ENCODE measurements at places on chromosomes 2 and 18. TPM values are rescaled to one million over a fixed set of nuclear protein-coding genes. Genes with fewer than 3 reads are reported as not detected.
A peak's percentile ranks its signal among the peaks of the same experiment; 100 is the strongest.

KIAA2012 gene
- under 0.01 TPM for total RNA-seq

CCDC141 gene
- total RNA-seq, result not detected

MYO7B gene
- 0.18 TPM for total RNA-seq

FAM161A gene
- 1.1 TPM for total RNA-seq

- H3K27me3 ChIP-seq, result no peaks in the 10 kb centered on the region
- no peaks in the 10 kb centered on the region for H3K4me1 ChIP-seq
- no peak for DNase-seq
- no peaks in the 10 kb centered on the region for H3K36me3 ChIP-seq
Observed at GRCh38 chr18:33653231-33653630, 75.2 kb downstream of the ASXL3 start.

DNA sequence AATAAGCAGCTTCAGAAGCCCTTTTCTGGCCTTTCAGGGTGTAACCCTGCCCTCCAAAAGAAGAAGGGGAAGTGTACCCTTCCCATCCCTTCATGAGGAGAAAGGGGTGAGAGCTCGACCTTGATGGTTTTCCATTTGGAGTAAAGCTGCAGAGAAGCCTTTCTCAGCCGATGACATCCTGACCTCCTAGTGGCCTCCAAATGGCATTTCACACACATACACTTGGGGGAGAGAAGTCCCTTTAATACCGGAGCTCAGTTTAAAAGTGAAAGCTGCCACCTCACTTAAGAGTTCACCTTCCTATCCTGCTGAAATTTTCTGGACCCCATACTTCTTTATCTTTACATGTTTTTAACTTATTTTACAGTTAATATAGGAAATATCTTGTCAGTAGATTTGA, 716.7 kb downstream of the DCDC2C start:
- no peaks in the 10 kb centered on the region for H3K27me3 ChIP-seq
- no peaks in the 10 kb centered on the region for H3K36me3 ChIP-seq
- DNase-seq, result no peak
- no peak overlapping the region for H3K4me3 ChIP-seq
- H3K4me1 ChIP-seq, result no peaks in the 10 kb centered on the region

DNA sequence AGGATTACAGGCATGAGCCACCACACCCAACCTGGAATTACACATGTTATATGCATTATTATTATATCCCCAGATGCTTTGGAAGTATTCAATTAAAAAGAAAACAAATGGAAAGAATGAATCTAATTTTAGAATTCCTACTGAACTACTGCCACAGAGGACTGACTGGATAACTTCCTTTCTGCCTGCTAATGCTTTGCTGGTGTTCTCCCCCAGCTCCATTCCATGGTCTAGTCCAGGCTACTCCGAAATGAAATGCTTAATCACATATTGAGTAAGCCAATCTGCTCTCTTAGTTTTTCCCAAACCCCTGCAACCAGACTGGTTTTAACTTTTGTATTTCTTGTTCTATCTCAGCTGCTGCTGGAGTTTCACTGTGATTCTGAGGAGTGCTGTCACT, 519.1 kb downstream of the SOX11 start:
- H3K27me3 ChIP-seq, result no peaks in the 10 kb centered on the region
- no peak overlapping the region for H3K4me3 ChIP-seq
- no peak for DNase-seq
- no peaks in the 10 kb centered on the region for H3K4me1 ChIP-seq

DNA sequence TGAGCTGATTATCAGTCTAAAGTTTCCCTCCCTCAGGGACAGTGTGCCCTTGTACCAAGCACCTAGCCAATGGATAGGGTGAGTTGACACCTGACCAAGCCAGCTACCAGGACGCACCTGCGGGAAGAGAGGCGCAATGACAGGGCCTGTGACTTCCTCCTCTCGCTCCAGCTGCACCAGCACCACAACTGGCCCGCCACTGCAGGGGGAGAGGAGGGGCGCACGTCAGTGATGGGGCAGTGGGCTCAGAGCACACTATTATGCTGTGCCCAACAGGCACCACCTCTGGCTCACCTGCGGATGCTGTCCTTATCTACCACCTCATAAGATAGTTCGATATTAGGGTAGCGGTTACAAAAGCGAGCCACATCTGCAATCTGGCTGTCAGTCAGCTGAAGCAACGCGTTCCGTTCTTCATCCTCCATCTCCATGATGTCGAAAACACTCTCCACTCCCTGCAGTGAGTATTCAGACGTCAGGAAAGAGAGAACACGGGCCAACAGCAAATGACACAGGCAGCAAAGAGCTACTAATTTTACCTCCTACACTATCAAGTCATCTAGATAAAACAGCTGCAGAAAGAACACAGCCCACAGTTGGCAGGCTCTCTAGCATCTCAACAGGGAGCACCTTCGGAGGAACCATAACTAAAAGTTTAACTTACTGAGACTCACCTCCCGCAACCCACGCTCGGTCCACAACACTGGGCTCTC, 10.9 kb downstream of the CIAO1 start:
- H3K4me1 ChIP-seq, result peaks cover 3% of the 10 kb centered on the region
- H3K36me3 ChIP-seq, result peaks cover 67% of the 10 kb centered on the region
- DNase-seq, result no peak
- H3K27me3 ChIP-seq, result no peaks in the 10 kb centered on the region
- H3K27ac ChIP-seq, result no peak overlapping the region
- H3K4me3 ChIP-seq, result no peak overlapping the region

GRCh38 chr2:12883906-12884305, 167.2 kb downstream of the TRIB2 start:
- H3K4me3 ChIP-seq, result no peak overlapping the region
- H3K4me1 ChIP-seq, result peaks cover 6% of the 10 kb centered on the region
- no peaks in the 10 kb centered on the region for H3K36me3 ChIP-seq
- H3K27ac ChIP-seq, result no peak overlapping the region

DNA sequence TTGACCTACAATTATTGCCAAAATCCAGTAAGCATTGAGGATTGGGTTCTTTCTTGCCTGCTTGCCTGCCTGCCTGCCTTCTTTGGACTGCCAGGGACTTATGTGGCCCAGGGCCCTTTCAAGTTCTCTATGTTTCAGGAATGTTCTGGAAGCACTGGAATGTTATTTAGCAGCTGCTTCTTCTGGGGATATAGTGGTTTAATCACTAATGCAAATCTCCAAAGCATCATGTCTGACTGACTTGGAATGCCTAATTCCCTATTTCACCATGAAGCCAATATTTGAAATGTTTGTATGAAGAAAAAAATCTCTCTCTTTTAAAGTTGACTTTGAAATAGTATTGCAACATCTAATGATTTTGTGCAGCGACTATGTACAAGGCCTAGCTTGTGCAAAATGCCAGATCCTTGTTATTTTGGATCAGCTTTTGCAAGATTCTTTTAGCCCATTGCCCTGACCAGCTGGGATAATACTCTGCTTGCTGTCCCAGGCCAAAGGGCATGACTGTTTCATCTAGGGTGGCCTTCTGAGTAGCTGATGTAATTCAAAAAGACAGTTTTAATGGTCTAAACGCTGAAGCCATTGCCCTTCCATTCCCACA, 204.6 kb downstream of the RND3 start:
- DNase-seq, result peak; percentile 28
- no peaks in the 10 kb centered on the region for H3K27me3 ChIP-seq
- no peaks in the 10 kb centered on the region for H3K36me3 ChIP-seq
- peaks cover 4% of the 10 kb centered on the region for H3K4me1 ChIP-seq

DNA sequence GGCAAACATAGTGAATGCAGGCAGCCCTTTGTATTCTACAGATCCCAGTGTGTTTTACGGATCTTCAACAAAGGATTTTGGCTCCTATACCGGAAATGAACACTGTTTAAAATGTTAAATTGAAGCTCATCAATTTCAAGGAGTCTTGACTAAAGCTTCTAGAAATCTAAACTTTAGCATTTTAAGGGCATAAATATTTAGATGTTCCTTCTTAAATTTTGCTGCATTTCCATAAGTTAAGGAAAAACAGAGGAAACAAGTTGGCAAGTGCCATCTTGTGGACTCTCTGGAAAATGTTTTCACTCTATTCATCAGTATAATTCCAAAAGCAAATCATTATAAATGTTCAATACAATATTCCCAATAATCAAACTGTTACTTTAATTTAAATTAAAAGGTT, 19.6 kb downstream of the CHN1 start:
- H3K27me3 ChIP-seq, result no peaks in the 10 kb centered on the region
- DNase-seq, result peak; percentile 65
- peaks cover 3% of the 10 kb centered on the region for H3K4me1 ChIP-seq
- H3K4me3 ChIP-seq, result no peak overlapping the region
- no peaks in the 10 kb centered on the region for H3K36me3 ChIP-seq
- peak overlapping the region; percentile 49 for H3K27ac ChIP-seq

GRCh38 chr2:2542316-2542715, 211.2 kb upstream of the MYT1L start:
- DNase-seq, result no peak
- H3K4me1 ChIP-seq, result no peaks in the 10 kb centered on the region
- no peak overlapping the region for H3K27ac ChIP-seq
- no peak overlapping the region for H3K4me3 ChIP-seq
- no peaks in the 10 kb centered on the region for H3K27me3 ChIP-seq
- H3K36me3 ChIP-seq, result no peaks in the 10 kb centered on the region

DNA sequence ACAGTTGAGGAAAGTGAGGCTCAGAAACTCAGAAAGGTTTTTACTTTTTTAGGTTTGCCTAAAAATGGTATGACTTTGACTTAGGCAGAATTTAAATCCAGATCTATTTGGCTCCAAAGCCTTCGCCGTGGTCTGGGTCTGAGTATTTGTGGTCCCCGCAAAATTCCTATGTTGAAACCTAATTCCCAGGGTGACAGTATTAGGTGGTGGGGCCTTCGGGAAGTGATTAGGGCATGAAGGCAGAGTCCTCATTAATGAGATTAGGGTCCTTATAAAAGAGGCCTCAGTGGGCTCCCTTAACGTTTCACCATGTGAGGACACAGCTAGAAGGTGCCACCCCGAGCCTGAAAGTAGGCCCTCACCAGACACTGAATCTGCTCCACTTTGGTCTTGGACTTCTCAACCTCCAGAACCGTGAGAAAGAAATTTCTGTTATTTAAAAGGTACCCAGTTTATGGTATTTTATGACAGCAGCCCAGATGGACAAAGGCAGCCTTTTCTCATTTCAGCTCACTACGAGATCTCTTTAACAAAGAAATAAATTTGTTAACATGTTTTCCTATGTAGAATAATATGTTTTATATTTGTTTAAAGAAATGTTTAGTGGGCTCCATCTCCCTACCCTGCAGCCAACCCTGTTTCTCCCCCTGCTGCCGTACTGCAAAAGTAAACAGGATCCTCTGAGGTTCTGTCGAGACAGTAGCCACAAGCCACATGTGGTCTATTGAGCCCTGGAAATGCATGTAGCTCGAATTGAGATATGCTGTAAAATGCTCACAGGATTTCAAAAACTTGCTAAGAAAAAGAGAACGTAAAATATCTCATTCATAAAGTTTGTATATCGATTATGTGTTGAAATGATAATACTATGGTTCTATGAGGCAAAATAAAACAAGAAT, 80.6 kb downstream of the MOGAT1 start:
- no peaks in the 10 kb centered on the region for H3K27me3 ChIP-seq
- DNase-seq, result no peak
- H3K36me3 ChIP-seq, result no peaks in the 10 kb centered on the region
- H3K4me1 ChIP-seq, result peaks cover 10% of the 10 kb centered on the region
- H3K4me3 ChIP-seq, result no peak overlapping the region
- no peak overlapping the region for H3K27ac ChIP-seq

DNA sequence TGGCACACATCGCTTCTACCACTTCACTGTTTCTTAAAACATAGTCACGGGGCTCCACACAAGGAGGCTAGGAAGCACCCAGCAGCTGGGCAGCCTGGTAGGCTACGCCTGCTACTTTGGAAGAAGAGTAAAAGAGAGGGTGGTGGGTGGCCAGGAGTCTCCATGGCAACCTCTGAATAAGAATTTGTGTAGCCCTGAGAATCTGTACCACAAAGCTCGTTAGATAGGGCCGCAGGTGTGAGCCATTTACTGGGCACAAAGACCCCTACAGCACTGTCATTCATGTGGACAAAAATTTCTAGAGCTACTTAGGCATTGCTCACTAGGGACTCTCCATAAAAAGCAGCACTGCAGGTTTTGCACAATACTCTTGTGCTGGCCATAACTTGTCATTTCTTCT, 166.4 kb upstream of the MSH6 start:
- H3K36me3 ChIP-seq, result no peaks in the 10 kb centered on the region
- peaks cover 43% of the 10 kb centered on the region for H3K27me3 ChIP-seq
- no peak for DNase-seq

DNA sequence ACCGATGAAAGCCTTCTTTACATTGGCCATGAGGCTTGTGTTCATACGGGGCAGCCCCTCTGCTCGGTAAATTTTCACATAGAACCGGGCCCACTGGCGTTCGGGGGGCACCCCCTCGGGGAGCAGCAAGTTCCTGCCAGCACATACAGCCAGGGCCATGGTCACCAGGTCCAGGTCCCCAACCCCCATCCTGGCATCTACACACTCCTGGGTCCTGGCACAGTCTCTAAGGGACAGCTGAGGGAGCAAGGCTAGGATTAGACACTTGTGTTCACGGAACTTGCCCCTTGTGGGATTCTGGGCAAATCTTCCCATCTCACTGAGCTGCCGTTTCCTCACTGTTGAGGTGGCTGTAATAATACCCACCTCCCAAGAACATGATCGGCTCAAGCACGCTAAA, 5.6 kb upstream of the OTOF start:
- no peak overlapping the region for H3K27ac ChIP-seq
- no peak overlapping the region for H3K4me3 ChIP-seq
- DNase-seq, result no peak
- peaks cover 26% of the 10 kb centered on the region for H3K27me3 ChIP-seq
- H3K36me3 ChIP-seq, result no peaks in the 10 kb centered on the region

DNA sequence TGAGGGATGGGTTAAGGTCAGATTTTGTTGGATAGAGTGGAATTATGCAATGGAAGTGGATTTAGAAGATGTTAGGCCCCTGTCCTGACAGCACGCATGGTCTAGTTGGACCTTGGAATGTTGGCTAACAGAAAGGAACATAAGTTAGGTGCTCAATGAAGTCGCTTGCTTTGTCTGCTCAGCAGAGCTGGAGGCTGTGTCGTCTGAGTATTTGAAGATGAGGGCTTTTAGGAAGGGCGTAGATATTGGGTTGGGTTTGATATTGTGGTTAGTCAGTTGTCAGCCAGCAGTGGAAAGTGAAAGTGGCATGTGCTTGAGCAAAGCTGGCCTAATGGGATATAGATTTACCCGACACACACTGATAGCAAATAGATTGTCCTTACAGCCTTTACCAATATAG, 239.3 kb downstream of the PRKCE start:
- no peak overlapping the region for H3K27ac ChIP-seq
- DNase-seq, result no peak
- no peaks in the 10 kb centered on the region for H3K36me3 ChIP-seq
- no peak overlapping the region for H3K4me3 ChIP-seq
- H3K27me3 ChIP-seq, result no peaks in the 10 kb centered on the region

- no peaks in the 10 kb centered on the region for H3K36me3 ChIP-seq
- no peak overlapping the region for H3K4me3 ChIP-seq
- H3K27me3 ChIP-seq, result no peaks in the 10 kb centered on the region
- no peak for DNase-seq
Observed at GRCh38 chr2:26968001-26968400, 2.4 kb upstream of the MAPRE3 start.

- H3K4me3 ChIP-seq, result no peak overlapping the region
- H3K4me1 ChIP-seq, result no peaks in the 10 kb centered on the region
- H3K27me3 ChIP-seq, result no peaks in the 10 kb centered on the region
- no peaks in the 10 kb centered on the region for H3K36me3 ChIP-seq
Observed at GRCh38 chr2:213227458-213227857, 56.8 kb upstream of the SPAG16 start.
